Activated CD8-positive, alpha-beta memory T cell treated with anti-CD3 and anti-CD28 coated beads for 48 hours (primary cell): ENCODE measurements at places on chromosomes 1 and 21.

- no peak for DNase-seq
Observed at GRCh38 chr1:113226148-113226547, 153.2 kb downstream of the LRIG2 start.

DNA sequence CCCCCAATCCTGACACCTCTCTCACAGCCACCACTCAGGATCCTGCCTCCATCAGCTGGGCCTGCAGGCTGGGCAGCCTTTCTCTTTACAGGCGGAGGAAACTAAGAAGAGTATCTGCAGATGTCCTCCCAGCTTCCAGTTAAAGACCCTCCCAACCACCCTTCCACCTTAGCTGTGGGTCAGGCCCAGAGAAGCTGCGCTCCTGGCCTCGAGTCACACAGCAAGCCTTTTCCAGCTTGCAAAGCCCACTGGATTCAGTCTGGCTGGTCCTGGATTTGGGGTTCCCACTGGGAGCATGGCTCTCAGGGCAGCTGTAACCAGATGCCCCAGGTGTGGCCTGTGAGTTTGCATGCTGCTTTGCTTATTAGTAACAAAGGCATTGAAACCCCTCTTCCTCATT is 19.9 kb downstream of the KCNQ4 start:
- no peak for DNase-seq

- DNase-seq: no peak
Observed at GRCh38 chr1:179082333-179082998, 596 bp downstream of the TOR3A start.

DNA sequence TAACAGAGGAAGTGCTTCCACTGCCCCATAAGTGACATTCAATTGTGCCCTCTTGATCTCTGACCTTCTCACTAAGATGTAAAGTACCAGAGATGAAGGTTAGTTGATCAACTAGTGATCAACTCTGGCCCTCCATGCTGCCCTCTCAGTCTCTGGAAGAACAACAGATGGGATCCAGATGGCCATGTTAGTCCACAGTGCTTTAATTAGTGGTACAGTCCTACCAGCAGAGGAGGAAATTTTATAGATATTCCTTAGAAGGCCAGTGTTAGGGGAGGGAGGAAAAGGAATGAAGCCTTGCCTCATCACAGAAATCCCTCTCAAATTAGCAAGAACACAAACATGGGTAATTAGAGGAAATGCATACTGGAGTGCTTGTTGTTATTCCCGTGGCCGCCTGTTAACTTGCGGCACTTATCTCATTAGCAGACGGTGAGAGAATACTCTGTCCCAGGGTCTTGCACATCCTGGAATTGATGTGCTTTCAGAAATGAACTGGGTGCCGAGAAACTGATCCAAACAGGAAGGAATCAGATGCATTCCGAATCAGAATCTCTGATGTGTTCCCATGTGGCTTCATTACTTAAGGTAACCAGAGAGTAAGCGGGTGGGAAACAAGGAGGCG is 91.1 kb upstream of the RGS4 start:
- no peak for DNase-seq

- no peak for DNase-seq
Observed at GRCh38 chr1:46464915-46465314, 24.7 kb upstream of the DMBX1 start.

GRCh38 chr1:85340427-85340826 is 64.0 kb upstream of the BCL10 start:
- DNase-seq: no peak

DNA sequence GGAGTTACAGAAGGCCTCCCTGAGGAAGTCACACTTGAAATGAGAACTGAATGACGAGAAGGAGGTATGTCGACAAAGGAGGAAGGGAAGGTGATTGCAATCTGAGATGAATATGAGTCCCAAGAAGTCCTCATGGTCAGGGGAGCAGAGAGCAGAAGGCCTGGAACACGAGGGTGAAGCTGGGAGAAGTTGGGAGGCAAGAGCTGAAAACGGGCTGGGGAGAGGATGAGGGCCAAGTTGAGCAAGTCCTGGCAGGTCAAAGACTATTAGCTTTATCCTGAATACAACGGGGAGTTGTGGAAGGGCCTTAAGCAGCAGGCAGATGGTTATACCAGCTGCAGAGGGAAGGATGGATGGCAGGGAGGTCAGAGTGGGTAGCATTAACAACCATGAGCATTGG is 89.5 kb downstream of the KCNJ15 start:
- no peak for DNase-seq

DNA sequence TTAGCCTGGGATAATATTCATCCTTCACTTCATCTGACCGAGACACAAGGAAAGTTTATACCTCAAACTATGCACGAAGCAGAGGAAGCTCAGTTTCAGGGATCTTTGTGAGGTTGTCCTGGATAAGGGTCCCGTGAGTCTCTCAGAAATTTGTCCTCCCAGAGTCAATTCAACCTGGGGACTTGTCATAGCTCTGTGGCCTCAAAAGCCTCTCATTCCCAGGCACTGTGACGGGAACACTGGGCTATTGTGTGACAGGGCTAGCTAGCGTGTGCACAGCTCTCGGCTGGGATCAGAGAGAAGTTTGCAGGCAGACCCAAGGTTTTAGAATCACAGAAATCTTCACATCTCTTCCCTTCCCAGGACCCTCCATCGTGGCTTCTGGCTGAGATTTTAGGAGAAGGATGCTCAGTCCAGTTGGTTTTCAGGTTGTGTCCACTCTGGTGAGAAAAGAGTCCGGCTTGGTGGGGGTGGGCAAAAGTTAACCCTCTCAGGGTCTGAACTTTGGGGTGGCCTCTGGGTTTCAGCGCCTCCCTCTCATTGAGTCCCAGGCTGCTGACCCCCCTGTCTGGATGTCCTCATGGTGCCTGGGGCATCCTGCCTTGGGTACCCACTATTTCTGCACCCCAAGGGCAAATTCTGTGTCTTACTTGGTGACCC is 20.4 kb upstream of the LBR start:
- DNase-seq: no peak

DNA sequence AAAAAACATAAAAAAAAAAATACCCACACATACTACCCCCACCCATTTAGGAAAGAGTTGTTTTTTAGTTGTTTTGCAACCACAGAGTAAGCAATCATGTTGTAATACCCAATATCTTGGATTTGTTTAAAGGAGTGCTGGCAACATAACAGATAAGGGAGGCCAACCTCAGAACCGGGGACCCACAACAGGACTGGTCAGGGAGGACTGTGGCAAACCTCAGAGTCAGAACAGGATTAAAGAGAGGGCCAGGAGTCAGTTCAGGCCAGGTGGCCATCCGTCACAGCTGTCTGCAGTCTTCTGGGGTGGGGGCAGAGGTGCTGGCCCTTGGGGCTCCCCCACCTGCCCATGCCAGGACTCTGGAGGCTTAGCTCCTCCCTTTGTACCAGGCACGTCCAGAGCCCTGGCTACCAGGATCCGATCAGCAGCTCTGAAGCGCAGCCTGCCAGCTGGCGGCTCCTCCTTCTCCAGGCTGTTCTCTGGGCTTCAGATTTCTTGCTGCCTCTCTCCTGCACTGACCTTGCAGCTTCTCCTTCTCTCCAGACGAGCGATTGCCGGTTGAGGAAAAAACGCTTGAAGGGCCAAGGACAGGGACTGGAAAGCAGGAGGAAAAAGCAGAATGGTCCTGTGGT is 7.9 kb downstream of the H6PD start:
- no peak for DNase-seq

DNA sequence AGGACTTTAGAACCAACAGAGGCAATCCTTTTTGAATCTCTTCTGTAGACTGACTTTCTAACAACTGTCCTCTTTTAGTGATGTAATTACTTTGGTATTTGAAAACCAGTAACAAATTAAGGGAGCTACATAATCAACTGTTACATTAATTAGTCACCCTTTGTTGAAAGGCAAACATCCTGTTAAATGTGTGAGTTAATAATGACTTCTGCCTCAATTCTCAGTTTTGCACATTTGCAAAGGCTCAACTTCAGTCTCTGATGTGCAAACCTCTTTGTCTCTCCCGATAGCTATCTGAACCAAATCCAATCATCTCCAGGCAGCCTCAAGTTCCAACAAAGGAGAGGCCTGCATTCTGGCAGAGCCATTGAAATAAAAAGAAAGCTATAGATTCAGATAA is 135.4 kb upstream of the C8B start:
- DNase-seq: no peak

DNA sequence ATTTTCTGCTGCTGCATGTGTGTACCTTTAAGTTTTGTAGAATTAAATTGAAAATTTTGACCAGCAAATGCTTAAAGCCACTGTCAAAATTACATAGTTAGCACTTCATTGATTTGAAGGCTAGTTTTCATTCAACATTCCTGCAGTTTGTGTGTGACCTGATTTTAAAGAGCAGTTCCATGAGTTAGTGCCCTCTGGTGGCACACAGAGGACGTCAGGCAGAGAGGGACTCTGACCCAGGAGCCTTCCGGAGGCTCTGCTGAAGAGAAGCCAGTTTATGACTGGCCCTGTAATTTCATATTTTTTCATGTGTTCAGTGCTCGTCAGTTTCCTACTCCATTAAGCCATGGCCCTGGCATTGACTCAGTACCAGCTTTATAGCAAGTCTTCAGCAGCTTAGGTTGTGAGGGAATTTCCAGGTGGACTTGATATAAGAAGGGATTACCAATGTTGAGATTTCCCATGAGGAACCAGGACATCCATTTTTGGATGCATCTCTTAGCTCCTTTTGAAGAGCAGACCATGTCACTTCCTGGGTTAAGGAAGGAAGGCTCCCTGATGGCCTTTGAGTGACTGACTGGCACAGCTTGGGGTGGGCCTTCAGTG is 104.7 kb downstream of the CAMTA1 start:
- no peak for DNase-seq

DNA sequence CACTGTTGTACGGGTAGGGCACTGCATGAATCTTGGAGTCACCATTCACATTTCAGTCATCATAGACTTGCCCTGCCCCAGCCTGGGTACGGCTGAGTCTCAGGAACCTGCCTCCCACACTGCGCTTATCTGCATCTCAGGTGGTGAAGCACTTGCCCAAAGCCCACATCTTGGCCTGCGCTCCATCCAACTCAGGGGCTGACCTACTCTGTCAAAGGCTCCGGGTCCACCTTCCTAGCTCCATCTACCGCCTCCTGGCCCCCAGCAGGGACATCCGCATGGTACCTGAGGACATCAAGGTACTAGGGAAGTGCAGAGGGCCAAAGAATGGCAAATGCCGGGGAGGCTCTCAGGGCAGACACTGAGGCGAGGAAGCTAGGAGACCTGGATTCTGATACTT is 11.7 kb downstream of the RHOC start:
- no peak for DNase-seq

GRCh38 chr1:81756872-81757271 is 43.9 kb upstream of the ADGRL2 start:
- no peak for DNase-seq
